Germinal center (tissue), 1 donor: ENCODE measurements at places on chromosomes 5 and 9.

GRCh38 chr9:127848756-127849504, 5.5 kb downstream of the ENG start:
- no peak for DNase-seq

GRCh38 chr9:12697719-12698118, 4.5 kb downstream of the TYRP1 start:
- DNase-seq, result no peak

DNA sequence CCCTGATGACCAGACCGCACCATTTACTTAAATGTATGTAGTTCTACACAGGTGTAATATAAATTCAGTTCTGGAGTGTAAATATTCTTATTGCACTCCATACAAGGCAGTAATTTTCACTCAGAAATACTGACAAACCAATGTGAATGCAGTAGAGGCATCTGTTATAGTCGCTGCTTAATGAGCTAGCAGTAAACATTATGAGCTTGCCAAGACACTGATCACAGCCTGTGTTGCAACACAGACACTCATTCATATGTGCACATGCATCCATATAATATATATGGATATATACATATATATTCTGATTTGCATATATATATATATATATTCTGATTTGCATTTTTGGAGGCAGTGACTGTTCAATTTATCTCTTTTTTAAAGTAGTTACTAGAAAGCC, 435.1 kb upstream of the ST8SIA4 start:
- no peak for DNase-seq

DNA sequence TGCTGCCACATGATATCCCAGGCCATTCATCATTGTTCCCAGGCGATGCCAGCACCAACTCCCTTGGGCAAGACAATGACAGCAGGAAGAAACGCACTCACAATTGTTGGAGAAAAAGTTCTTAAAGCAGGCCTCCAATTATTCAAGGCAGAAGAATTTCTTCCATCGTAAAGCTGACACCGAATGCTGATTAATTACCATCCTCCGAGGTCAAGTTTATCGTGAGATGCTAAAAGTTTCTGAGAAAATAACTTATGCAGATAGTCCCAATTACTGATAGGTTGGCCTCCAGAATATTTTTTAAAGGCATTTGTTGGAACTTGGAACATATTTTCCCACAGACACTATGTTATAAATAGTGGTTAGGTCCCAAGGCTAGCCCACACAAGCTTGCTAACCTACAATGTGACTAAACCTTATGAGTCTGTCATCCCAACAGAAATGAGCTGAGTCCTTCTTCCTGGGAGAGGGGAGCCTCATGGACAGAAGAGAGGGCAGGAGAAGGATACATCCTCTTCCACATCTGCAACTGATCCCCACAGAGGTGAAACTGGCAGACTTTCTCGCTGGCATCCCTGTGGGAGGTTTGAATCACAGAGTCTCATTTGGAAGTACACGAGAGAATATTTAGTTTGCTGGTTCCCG, 202.4 kb upstream of the TBC1D2 start:
- no peak for DNase-seq

- DNase-seq, result no peak
Measured at GRCh38 chr9:72247549-72247948, 98.3 kb downstream of the GDA start.

DNA sequence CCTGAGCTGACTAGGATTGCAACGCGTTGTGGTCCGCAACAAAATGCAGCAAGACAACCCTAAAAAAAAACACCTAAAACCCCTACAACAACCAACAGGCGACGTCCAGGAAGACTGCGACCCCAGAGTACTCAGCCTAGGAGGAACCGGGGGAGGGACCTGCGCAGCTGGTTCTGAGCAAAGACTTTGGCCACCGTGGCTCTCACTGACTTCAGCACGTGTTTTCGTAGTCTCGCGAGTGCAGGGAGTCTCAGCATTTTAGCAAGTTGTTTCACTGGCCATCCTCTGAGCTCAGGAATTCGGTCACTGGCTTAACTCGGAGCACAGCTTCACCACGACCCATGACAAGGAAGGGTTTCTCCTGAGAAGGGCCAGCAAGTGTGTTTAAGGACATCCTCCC, 8.6 kb upstream of the ZDHHC11 start:
- no peak for DNase-seq
